ENCODE measurements at places on chromosomes 3 and 15.

DNA sequence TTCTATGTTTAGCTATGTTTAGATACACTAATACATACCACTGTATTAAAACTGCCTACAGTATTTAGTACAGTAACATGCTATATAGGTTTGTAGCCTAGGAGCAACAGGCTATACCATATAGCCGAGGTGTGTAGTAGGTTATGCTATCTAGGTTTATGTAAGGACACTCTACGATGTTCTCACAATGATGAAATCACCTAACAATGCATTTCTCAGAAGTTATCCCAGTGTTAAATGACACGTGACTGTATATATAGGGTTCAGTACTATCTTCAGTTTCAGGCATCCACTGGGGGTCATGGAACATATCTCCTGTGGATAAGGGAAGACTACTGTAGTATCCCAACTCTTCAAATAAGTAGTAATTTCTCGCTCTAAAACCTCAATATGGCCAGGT is 97.4 kb downstream of the TMCC1 start:
- DNase-seq = no peak

DNA sequence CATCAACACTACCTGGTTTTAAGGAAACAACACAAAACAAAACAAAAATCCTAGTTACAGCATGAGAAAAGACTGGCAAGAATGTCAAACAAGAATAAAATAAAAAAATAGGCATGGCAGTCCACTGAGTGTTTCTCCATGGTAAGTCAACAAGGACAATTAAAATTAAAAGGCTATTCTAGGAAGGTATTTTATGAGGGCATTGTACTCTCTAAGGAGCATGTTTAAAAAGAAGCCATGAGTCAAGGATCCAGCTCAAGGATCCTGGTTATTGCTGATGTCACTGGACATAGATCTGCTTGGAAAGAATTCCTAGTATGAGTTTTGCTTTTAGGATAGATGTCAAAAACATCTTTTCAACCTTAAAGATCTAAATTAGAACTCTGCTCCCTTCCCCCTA is 106.7 kb downstream of the MYO5A start:
- DNase-seq = no peak

- DNase-seq = no peak
Measured at GRCh38 chr3:139935016-139935865, at the start of gene CLSTN2. CLSTN2 (plus strand) TSS chr3:139935185.

GRCh38 chr3:126309861-126310655 is 47.1 kb downstream of the KLF15 start:
- DNase-seq = no peak

- DNase-seq = no peak
Measured at GRCh38 chr3:96700322-96701315, 113.8 kb upstream of the EPHA6 start.

DNA sequence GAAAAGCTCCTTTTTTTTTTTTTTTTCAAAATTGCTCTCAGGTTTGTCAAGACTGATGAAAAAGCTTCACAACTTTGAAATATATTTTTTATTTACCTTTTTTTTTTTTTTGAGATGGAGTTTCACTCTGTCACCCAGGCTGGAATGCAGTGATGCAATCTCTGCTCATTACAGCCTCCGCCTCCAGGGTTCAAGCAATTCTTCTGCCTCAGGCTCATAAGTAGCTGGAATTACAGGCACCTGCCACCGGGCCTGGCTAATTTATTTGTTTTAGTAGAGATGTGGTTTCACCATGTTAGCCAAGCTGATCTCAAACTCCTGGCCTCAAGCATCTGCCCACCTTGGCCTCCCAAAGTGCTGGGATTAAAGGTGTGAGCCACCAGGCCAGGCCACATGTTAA is 1515.0 kb downstream of the OTOL1 start:
- DNase-seq = no peak

DNA sequence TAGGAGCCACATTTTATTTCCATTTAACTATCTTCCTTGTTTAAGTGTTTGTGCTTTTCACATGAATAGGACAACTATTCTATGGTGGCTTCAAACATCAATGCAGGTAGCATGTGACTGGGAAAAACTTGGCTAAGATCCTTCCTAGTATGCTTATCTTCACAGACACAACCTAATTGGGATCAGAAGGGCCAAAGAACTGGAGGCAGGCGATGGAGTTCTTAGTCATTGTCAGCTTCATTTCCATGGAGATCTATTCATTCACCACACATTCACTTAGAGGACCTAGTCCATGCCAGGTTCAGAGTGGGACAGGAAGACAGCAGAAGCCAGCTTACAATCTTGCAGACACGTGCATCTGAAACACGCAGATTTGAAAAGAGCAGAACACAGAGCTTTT is 277.5 kb upstream of the PPP2R3A start:
- DNase-seq = no peak

- no peak for DNase-seq
Measured at GRCh38 chr3:194312743-194313281, 38.3 kb downstream of the CPN2 start.

GRCh38 chr3:194811118-194811517 is 125.4 kb downstream of the FAM43A start:
- DNase-seq = no peak

DNA sequence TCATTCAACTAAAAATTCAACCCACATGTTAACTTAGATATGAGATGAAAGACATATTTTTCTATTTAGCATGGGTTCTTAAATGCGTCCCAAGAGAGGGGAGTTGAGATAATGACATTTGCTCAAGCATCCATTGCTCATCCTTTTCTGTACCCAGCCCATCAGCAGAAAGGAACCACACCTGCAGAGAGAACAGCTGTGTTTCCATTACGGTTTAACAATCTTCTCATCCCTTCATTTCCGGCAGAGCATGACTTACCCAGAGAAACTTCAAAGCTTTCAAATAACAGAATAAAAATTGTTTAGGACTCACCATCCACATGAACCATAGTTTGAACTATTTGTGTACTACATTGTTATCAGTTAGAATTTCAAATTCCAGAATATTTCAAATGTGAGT is 113.1 kb downstream of the TGFBR2 start:
- DNase-seq = no peak

GRCh38 chr3:72152551-72153476 is 367.9 kb upstream of the PROK2 start:
- DNase-seq = no peak

DNA sequence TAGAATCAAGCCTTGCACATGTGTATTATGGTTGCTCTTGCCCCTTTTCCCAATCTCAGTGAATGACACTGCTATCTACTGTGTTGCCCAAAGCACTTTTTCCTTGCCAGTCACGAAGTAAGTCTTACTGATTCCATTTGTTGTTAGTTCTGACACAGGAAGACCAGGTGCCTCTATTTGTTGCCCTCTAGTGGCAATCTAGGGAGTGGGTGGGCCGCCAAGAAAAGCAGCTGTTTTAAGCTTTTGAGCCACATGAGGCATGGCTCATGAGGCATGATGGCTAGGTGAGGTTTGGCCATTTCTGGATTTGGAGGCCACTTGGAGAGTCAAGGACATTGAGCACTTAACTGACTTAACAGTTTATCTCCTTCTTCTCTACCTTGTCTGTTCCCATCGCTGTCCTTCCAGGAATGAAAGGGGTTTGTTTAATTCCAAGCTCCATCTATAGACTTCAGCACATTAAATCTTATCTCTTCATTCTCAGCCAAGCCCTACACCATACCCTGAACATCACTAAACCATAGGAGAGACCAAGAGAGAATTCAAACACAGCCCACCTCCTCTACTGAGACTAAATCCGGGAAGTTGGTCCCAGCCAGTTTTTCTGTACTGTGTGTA is 103.1 kb downstream of the HCN4 start:
- peak; percentile 4 for DNase-seq

- DNase-seq = no peak
Measured at GRCh38 chr3:16686679-16687078, 81.5 kb upstream of the DAZL start.

DNA sequence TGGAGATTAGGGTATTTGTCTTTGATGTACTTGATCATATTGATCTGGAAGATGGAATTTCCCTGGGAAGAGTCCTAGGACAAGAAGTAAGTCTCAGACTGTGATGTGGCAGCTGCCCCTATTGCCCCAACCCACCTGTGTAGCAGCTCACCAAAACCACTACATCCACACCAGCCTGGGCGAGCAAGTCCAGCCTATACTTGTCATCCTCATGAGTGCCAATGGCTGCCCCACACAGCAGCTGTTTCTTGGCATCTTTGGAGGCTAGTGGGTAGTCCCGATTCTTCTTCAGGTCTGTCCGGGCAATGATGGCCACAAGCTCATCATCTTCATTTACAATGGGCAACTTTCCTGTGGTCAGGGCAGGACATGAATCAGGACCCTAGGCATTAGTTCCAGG is 2.7 kb downstream of the IMPDH2 start:
- DNase-seq = no peak

GRCh38 chr3:109336291-109336861 is 970 bp downstream of the DPPA4 start:
- DNase-seq = no peak

DNA sequence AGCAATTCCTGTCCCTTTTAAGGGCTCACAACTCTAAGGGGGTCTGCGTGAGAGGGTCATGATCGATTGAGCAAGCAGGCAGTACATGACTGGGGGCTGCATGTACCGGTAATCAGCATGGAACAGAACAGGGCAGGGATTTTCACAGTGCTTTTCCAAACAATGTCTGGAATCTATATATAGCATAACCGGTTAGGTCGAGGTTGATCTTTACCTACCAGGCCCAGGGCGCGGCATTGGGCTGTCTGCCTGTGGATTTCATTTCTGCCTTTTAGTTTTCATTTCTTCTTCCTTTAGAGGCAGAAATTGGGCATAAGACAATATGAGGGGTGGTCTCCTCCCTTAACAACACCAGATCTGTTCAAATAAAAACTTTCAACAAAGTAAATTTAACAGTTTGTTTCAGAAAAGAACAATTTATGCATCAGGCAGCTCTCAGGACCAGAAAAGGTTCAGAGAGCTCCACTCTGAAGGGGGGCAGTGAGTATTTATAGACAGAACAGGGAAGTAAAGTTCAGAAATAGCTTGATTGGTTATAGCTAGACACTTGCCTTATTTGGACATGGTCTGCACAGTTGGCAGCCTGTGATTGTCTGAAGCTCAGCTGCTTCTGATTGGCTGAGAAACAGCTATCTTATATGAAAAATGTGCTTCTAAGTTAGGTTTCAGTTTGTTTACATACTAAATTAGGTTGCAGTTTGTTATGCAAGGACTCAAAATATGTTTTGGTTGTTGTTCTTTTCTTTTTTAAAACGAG is 17.2 kb upstream of the B4GALT4 start:
- no peak for DNase-seq

- DNase-seq = no peak
Measured at GRCh38 chr3:53181528-53181927, 20.5 kb downstream of the PRKCD start.

- DNase-seq = no peak
Measured at GRCh38 chr3:37971467-37971866, 19.1 kb upstream of the VILL start.

DNA sequence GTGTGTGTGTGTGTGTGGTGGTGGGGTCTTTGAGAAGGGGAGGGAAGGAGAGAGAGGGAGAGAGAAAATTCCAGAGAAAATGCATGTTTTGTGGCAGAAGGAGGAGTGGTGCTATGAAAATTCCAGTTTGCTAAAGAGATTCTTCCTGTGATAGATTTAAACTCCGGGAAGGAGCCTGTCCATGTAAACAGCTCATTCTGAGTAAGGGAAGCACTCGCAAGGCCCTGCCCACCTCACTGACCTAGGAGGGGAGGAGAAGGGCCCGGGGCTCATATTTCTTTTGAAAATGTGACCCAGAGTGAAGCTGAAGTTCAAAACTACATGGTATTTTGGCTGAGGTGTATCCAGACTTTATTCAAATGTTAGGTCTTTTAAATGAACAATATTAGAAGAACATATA is 41.3 kb downstream of the ADAMTSL3 start:
- DNase-seq = no peak

DNA sequence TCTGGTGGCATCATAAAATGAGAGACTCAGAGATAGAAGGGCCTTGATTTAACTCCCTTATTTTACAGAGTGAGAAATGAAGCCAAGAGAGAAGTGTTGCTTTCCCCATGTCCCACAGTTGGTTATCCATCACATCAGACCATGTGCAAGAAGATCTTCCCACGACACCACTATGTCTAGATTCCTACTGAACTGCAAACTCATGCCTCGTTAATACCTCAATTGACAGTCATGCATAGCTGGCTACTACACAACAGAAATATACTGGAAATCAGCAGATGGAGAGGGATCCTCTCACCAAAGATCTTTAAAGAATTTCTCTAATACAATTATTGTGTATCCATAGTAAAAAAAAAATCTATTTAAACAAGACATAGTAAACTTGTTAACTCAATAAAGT is 33.3 kb downstream of the PEAK1 start:
- no peak for DNase-seq

GRCh38 chr15:43463507-43463906 is 29.4 kb downstream of the TP53BP1 start:
- no peak for DNase-seq
